Natural killer cell (primary cell): ENCODE measurements at places on chromosomes 4 and X.
A peak's percentile ranks its signal among the peaks of the same experiment; 100 is the strongest.

GRCh38 chr4:38802561-38803355, 1.8 kb downstream of the TLR1 start:
- no peak for DNase-seq

- DNase-seq, result no peak
These were observed 62.7 kb downstream of the TRIM2 start for GRCh38 chr4:153266988-153267387.

DNA sequence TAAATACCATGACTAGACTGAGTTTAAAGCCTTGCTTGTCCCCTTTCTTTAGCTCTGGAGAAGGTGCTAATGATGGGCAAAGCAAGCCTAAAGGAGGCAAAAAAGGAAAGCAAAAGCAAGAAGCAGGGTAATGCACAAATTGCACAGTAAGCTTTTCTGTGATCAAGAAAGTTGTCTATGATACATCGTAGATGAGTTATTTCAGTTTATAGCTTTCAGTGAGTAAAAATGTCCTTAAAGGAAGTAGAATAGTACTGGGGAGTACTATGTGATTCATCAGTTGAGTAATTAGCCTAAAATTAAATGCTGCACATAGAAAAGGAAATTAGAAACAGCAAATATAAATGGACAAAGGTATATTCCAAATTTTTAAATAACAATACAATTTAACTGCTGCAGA, 50.2 kb upstream of the PDE5A start:
- DNase-seq, result no peak

GRCh38 chrX:133534172-133534571, 118.9 kb upstream of the GPC4 start:
- DNase-seq, result no peak

DNA sequence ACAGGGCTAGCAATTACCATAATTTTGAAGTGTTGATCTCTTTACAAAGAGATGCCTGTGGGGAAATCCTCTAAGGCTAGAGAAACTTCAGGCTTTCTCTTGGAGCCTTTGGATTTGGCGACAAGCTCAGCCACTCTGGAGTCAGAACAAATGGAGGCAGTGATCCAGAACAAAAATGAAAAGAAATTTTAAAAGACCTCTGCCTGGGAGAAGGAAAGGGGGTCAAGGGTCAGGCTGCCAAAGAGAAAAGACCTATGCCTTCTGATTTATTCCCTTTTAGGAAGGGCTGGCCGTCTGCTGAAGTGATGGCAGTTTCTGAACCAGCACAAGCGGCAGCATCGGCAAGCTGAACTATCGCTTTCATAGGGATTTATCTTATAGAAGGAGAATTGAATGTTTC, 140.8 kb upstream of the SFRP2 start:
- no peak for DNase-seq

- no peak for DNase-seq
These were observed 625 bp upstream of the GABRA4 start for GRCh38 chr4:46994007-46994405.

DNA sequence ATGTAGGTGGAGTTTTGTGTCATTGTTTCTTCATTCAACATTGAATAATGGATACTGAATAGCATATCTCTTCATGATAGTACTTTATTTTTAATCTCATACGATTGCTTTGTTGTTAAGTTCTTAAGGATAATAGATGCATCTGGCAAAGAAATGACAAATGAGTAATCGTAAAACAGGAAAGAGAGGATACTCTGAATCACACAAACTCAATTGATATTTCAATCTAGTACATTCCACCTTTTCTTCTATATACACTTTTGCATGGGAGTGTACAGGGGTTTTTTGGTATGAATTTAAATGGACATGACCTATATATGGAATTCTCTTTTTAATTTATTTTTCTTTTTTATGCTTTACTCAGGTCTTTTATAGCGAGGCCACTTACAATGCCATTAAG, 186.9 kb upstream of the STK26 start:
- no peak for DNase-seq

- DNase-seq, result no peak
These were observed 822.6 kb downstream of the GLUD2 start for GRCh38 chrX:121869876-121870477.

- DNase-seq, result no peak
These were observed 40.6 kb downstream of the ARHGAP10 start for GRCh38 chr4:147772459-147772969.

DNA sequence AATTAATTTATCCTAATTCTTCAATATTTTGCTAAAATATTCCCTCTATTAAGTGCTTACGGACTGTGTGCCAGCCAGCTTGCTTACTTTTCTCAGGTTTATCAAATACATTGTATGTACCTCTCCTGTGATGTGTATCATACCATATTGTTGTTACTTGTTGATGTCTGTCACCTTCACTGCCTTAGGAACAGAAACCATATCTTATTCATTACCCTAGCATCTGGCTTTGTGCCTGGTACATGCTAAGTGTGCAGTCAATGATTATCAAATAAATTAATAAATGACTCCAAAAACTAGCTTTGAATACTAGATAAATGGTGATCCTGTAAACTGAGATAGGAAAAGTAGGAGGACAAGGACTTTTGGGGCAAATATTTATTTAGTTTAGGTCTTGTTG, 6.9 kb downstream of the CLCN3 start:
- no peak for DNase-seq

DNA sequence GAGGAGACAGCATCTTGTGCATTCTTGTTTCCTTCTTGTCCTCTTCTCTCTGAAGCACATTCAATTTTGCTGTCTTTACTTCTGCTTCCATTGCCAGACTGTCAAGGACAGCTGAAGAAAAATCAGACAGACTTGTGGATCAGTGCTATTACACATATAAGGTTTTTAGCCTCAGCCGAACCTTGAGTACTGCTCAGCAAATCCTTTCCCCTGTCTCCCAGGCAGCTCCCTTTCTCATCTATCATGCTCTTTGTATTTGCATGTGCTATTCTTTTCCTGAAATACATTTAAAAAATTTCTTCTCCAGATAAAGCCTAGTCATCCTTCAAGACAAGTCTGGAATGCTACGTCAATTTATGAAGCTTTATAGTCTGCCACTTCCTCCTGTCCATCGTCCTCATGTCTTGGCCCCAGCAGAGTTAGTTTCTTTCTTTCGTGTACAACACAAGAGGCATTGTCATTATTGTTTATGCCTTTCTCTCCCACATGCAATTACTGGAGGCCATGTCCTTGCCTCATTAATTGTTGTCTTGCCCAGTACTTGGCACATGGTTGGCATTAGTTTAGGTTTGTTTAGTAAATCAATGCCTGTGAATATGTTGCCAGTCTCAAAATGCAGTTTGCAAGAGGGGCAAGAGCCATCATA, 45.1 kb downstream of the ADGRL3 start:
- DNase-seq, result no peak

DNA sequence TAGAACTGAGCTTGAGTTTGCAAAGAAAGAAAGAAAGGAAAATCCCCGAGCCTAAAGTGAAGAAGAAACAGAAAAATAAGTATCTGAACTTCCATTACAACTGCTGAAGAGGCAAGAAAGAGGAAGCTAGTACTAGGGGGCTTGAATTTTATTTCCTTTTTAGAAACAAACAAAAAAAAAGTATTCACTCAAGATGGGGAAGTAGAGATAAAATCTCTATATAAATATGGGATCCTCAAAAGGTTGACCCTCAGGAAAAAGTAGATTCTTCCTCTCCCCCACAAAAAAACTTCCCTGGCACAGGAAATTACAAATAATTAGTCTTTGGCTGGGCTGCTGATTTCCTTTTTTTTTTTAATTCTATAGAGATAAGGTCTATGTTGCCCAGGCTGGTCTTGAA, 16.0 kb downstream of the LRBA start:
- DNase-seq, result no peak

GRCh38 chr4:163665521-163666331, 171.2 kb downstream of the TMA16 start:
- DNase-seq, result no peak

DNA sequence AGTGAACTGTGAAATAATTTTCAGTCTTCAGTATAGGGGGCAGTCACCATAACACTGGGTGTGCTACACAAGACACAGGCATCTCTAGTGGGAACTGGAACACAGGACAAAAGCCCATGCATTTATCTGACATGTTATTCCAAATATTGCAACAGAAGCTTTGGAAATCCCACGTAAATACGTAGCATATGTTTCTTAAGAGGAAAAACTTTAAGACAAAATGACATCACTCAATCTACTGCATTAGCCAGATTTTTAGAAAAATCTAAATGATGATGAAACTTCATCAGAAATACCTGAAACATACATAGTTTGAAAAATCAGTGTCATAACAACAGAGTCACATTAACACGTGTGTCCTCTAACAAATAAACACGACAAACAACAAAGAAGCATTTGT, 14.5 kb downstream of the SHISA3 start:
- DNase-seq, result no peak

- DNase-seq, result no peak
These were observed 19.7 kb downstream of the GPRIN3 start for GRCh38 chr4:89287945-89288344.

- DNase-seq, result no peak
These were observed 424.0 kb upstream of the MAGEB16 start for GRCh38 chrX:35374116-35374515.

- no peak for DNase-seq
These were observed 36.8 kb downstream of the RAP1GDS1 start for GRCh38 chr4:98298022-98298421.

DNA sequence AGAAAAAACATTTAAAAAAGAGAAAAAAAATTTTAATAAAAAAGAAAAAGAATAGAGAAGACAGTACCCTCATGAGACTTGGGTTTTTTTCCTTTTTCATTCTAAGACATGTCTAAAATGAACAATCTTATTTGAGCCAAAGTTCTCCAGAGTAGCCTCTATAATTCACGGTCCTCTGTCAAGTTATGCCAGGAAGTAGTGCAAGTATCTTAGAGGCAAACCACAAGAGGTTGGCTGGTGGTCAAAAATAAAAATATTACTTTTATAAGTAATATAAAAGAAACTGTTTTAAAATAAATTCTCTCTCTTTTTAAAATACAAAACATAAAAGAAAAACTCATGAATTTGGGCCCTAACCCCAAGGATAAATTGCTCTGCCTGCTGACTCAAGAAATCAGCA, 26.5 kb downstream of the HNRNPDL start:
- DNase-seq, result no peak

GRCh38 chr4:67776746-67777145, 22.6 kb upstream of the GNRHR start:
- no peak for DNase-seq

DNA sequence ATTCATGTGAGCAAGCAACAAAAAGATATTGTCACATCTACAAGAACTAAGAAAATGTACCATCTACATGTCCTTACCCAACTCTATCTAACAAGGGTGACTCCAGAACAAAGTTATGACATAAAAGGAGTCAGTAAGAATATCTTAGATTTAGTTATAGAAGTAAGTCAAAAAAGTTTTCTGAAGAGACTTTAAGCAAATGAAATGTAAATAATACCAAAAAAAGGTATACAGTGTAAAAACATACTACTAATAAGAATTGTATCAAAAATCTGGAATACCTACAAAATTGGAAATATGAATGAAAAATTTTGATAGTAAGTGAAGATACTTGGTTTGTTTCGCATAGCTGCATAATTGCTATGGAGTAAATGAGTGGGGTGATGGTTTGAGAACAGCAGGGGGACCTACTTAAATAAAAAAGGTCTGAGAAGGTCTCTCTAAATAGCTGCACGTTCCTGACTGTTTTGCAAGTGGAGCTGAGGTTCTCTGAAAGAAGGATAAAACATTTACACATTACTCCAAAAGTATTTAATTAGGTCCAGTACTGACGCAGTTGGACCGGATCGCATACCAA, 51.0 kb upstream of the ENPP6 start:
- no peak for DNase-seq

DNA sequence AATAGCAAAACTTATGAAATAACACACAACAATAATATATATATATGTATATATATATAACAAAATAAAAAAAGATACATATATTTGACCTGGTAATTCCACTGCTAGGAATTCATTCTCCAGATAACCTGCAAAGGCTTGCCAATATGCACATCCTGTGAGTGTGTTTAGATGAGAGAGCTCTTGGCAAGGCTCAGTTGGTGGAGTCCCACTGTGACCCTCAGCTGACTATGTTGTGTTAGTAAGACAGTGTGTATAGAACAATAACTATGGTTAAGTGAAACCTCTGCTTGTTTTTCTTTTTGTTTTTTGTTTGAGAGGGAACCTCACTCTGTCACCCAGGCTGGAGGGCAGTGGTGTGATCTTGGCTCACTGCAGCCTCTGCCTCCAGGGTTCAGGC, 39.5 kb upstream of the RBMX start:
- DNase-seq, result no peak

DNA sequence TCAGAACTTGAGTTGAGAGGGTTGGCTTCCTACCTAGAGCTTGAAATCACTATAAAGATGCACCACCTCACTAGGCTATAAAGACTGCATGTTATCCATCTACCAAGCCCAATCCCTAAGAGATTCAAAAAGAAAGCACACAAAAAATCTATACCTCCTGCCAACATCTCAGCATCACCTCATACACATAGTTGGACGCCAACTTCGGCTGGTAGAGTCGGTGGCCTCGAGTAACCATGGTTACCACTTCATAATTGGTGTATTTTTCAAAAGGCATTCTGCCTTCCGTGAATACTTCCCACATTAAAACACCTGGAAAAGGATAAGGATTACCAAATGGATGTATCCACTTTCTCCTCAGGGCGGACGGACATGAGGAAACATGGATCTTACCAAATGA, 4.5 kb upstream of the TXK start:
- no peak for DNase-seq

DNA sequence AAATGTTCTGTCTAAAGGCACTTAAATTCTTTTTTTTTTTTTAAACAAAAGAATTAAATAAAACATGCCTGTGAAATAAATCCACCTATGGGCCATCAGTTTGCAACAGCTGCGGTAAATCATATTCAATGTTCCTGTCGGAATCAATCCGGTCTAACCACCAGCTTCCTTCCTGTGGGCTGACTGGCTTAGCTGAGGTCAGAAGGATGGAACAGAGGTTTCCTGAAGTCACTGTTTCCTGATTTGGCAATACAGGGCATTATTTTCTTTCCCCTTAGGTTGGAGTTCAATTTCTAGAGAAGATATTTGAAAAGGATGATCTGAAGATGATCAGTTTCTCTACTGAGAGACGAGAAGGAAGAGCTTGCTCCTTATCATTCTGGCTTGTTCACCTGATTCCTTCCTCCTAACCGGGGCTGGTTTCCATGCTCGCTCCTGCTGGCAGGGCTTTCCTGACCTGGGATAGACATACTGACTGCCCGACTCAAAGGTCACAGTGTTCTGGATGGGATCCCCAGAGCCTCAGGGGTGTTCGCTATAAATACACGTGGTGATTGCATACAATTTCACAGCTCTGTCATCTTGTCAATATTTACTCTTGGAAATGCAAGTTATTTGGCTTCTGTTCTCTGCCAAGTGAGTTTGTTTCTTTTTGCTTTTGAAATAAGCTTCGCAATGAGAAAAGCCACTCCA, 21.7 kb downstream of the PDLIM3 start:
- no peak for DNase-seq

GRCh38 chr4:139453041-139453370, 915 bp upstream of the RAB33B start:
- DNase-seq, result peak; percentile 90

- DNase-seq, result no peak
These were observed 534.7 kb downstream of the ANKRD50 start for GRCh38 chr4:124177647-124178425.

- no peak for DNase-seq
These were observed 41.0 kb downstream of the FNIP2 start for GRCh38 chr4:158809611-158810486.

GRCh38 chr4:88706574-88706973, 8.9 kb upstream of the NAP1L5 start:
- DNase-seq, result no peak
